Retinal pigment epithelial cell (primary cell): ENCODE measurements at places on chromosomes 12 and 14.

- no peak for DNase-seq
Observed at GRCh38 chr12:117552971-117553370, 191.5 kb upstream of the NOS1 start.

GRCh38 chr14:50038398-50039119, 77.8 kb downstream of the VCPKMT start:
- DNase-seq, result no peak

GRCh38 chr12:66693901-66694513, 15.1 kb upstream of the GRIP1 start:
- peak; percentile 24 for DNase-seq

- no peak for DNase-seq
Observed at GRCh38 chr12:114888448-114888847, 204.5 kb upstream of the TBX3 start.

- DNase-seq, result no peak
Observed at GRCh38 chr14:103943673-103944072, 1.3 kb upstream of the RD3L start.

- DNase-seq, result no peak
Observed at GRCh38 chr14:95886366-95887056, 9.9 kb downstream of the TUNAR start.
